ENCODE measurements at places on chromosomes 2 and 18.

DNA sequence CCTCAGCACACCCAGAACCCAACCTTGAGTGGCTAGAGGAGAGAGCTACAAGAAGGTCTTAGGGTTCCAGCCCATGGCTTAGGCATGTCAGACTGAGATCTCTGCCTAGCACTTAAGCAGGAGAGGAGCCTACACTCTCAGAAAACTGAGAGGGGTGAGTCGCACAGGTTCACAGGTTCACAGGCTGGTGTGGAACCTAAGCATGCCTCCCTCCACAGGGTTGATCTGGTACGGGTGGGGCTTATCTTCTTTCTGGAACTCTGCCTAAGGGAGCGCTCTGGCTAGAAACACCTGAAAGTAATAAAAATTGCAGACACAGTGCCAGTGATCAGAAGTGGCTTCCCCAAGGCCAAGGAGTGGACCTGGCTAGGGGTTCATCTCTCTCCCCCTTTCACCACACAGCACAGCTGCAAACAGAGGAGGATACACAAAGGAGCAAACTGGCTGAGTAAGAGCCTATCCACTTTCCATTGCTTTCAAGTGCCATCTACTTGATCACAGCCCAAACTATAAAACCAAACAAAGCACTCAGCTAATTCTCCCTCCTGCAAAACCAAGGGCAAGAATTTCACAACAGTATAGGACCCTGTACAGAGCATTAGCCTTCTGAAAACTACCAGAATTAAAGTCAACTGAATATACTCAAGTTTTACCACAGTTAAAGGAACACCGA is 481.9 kb upstream of the SETBP1 start:
- DNase-seq: no peak

GRCh38 chr2:28276076-28276618 is 116.5 kb upstream of the FOSL2 start:
- DNase-seq: no peak

GRCh38 chr2:156986339-156986988 is 271.0 kb upstream of the GALNT5 start:
- no peak for DNase-seq

DNA sequence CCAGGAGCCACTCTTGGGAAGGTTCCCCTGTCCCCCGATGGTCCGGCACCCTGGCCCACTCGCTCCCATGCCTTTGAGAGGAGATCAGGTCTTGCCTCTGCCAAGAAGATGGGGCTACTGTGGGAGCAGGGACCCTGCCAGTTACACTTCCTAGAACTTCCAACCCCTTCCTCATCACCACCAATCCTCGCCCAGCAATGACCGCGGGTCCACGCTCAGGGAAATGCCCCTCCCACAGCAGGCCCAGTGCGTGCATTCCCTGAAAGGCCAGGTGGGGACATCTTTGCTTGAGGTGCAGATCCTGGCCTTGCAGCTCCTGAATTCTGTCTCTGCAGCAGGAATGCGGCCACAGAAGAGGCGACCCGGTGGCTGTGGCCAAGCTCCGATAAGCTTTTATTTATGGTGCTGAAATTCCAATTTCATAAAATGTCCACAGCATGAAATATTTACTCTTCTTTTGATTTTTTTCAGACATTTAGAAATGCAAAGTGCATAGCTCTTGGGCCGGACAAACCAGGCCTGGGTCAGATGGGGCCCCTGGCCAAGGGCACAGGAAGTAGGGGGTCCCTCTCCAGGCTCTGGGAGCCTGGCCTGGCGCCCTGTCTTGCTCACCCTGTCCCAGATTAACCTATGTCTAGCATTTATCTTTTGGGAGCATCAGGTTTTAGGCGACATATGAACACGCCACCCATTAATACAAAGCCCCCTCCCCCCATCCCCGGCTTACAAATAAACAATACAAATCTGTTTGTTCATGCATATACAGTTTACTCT is 29.8 kb downstream of the PXDN start:
- DNase-seq: no peak

- no peak for DNase-seq
Measured at GRCh38 chr2:208025814-208026184, 472 bp upstream of the PLEKHM3 start.

DNA sequence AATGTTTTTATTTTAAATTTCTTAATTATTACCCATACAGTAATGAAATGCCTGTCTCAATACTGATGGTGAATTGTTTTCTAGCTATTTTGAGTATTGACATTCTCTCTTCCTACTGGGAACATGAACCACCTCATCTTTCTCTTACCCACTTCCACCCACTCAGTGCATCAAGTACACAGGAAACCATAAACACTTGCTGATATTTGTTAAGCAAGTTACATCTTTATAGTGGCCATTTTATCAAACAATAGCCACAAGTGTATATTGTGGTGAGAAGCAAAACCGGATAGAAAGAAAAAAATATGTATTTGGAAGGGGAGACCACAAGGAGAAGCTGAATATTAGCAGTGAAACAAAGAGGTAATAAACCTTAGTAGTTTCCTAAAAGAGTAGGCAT is 368.1 kb upstream of the HNRNPA3 start:
- DNase-seq: no peak

GRCh38 chr2:144510294-144510991 is 9.5 kb downstream of the ZEB2 start:
- no peak for DNase-seq

DNA sequence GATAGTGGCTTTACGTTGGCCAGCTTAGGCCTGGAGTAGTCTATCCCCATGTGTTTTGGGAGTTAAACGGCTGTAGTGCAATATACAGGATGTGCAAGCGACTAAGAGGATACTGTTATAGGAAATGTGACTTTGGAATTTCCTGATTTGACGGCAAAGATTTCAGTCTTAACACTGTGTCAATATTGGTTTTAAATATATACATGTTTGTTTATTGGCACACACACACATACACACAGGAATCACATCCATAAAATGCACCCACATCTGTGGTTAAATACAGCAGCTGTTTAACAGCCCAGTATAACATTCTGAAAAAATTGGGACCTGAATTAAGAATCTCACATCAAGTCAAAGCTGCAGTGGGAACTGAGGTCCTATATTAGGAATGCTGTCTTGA is 347.1 kb downstream of the TXNL1 start:
- no peak for DNase-seq

- DNase-seq: no peak
Measured at GRCh38 chr18:48860269-48861180, 90.2 kb downstream of the SMAD7 start.

GRCh38 chr2:118044103-118044716 is 30.3 kb upstream of the CCDC93 start:
- no peak for DNase-seq

DNA sequence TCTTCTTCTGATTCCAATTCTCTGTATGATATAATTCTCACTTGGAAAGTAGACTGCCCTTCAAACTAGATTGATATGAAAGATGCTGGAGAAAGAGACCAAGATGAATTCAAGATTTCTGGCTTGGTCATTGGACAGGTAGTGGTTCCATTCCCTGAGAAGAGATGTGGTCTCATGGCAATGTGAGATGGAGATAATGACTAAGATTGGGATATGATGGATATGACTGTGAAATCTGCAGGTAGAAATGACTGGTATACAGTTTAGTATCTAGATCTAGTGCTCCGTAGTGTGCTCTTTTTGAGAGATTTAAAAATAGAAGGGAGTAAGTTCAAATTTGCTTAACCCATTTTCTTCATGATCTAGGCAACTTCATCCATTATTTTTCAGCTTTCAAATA is 425.4 kb upstream of the TRIB2 start:
- DNase-seq: no peak

GRCh38 chr18:45243340-45244110 is 371.8 kb upstream of the SLC14A2 start:
- no peak for DNase-seq

GRCh38 chr2:31312898-31313297 is 78.9 kb downstream of the EHD3 start:
- DNase-seq: no peak

DNA sequence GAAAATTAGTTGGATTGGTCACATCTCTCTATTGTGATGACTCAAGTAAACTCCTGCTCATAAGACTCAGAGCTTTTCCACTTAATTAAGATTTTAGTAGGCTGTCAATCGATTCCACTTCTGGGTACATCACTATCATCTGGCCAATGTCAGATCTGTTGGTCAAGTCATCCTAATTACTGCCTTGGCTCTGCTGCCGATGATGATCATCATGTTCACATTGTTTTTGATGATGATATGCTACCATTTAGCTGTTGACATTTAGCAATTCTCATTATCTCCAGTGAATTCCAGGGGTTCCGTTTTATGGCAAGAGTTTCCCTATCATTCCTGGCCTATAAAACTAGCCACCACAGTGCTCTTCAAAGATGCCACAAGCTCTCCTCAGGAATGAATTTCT is 253.4 kb downstream of the IKZF2 start:
- DNase-seq: no peak

DNA sequence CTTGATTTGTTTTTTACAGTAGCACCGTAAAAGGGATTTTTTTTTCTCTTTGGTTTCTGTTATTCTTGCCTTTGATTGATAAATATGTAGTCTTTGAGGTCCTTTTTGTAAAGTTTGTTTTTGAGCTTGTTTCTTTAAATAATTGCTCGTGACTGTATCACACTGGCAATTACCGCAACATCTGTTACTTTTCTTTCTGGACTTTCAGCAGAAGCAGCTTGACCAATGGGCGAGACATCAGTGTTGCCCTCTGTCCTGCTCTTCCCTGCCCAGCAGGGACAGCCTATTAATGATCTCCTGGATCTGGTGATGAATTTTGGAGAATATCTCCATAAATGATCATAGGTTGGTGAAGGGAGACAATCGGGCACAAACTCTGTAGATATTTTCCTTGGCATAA is 74.9 kb downstream of the TDRD15 start:
- DNase-seq: no peak

DNA sequence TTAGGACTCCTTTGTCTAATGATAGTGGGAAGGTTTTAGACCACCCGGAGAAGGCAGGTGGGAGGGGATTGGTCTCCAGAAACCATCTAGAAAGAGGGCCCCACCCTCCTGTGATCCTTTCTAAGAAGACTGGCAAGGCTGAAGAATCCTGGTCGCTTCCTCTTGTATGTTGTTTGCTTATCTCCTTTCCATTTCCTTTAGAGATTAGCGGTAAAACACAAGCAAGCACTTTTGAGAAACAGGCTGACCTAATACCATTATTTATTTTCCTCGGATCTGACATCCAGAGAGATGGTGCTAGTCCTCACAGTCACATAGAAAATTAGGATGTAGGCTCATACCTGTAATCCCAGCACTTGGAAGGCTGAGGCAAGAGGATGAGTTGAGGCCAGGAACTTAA is 45.2 kb upstream of the SPRED2 start:
- DNase-seq: no peak

GRCh38 chr18:48751727-48752468 is 198.9 kb downstream of the SMAD7 start:
- no peak for DNase-seq

GRCh38 chr18:64919971-64920570 is 771.2 kb upstream of the LINC00305 start:
- no peak for DNase-seq

DNA sequence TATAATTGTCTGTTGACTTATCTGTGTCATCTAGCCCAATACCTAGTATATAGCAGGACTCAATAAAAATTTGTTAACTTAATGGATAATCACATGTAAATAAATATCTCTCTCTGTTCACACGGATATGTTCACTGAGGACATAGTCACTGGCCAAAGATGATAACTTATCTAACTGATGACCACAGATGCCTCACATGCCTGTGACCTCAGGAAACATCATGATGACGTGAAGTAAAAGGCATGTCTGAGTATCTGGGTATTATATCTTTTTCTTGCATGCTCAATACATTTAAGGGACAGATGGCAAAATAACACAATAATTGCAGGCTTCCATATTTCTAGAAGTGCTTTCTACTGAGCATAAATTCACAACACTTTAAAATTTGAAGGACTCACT is 41.4 kb upstream of the PARD3B start:
- DNase-seq: no peak

DNA sequence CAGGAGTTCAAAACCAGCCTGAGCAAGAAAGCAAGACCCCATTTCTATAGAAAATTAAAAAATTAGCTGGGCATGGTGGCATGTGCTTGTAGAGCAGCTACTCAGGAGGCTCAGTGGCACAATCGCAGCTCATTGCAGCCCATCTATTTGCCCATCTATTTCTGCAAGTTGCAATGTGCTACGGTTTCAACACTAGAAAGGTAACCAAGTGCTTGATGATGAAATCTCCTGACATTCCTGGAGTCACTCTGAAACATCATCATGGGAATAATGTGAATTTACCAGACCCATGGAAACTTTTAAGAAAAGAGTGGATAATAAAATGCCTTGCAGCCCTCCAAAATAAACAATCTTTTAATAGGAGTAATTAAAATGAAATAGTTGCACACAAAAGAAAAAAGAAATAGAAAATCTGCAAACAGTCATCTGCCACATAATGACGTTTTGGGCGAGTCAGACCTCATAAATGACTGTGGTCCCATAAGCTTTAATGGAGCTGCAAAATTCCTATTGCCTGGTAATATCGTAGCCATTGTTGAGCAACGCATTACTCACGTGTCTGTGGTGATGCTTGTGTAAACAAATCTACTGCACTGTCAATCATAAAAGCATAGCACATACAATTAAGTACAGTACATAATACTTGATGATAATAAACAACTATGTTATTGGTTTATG is 46.6 kb upstream of the AMMECR1L start:
- DNase-seq: no peak

DNA sequence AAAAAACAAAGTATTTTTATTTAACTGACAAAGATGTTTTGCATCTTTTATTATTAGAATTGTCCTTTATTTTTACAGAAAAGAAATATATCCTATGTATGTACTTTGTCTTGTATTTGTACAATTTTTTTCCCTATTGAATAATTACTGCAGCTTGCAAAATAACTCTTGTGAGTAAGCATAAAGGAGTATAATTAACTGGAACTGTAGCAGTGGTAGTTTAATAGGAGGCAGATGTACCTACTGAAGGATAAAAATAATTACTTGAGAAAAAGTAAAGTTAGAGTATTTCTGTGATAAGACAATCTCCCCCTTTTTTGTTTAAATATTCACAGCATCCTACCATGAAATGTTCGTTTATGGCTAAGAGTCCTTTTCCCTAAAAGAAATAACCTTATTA is 34.7 kb downstream of the EHBP1 start:
- no peak for DNase-seq

DNA sequence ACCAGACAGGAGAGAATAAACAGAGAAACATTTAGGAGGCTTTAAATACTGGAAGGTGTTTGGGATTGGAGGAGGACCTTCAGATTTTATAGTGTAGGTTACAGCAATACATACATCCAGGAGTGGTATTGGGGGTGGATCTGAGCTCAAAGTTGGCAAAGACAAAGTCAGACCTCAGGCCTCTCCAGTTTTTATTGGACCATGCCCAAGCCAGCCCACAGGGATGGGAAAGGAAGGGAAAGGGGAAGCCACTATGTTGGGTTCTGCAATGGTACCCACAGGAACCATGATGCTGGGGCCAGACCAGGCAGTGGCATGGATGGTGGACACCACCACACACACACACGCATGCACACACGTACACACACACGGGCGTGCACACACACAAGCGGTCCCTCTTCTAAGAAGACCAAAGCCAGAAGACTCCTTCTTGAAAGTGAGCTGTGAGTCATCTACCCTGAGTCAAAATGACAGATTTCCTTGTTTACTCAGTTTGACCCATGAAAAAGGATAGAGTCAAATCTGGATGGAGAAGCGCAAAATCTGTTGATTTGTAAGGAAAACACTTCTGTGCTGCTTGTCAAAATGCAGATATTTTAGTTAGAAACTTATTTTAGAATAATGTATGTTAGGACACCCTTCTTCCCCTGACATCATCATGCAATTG is 87.9 kb downstream of the TRABD2A start:
- DNase-seq: no peak

Measured in esophagus squamous epithelium (tissue), 5 donors.